ENCODE measurements at places on chromosomes 12 and 14.

DNA sequence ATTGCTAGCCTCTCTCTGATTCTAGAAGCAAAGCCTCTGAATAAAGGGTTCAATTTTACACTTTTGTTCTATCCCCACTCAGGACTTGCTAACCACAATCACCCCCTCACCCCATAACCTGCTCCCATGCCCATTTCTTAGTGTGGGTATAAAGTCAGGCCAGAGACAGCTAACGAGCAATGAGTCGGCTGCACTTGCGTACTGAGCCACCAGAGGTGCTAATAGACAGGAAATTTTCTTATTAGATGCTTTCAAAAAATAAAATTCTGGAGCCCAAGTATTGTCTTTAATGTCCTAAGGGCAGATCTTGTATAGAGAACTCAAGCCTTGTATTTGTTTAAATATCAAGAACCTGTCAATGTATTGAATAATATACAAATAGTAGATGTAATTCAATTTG lies 256.9 kb downstream of the SYT1 start:
- DNase-seq: no peak

DNA sequence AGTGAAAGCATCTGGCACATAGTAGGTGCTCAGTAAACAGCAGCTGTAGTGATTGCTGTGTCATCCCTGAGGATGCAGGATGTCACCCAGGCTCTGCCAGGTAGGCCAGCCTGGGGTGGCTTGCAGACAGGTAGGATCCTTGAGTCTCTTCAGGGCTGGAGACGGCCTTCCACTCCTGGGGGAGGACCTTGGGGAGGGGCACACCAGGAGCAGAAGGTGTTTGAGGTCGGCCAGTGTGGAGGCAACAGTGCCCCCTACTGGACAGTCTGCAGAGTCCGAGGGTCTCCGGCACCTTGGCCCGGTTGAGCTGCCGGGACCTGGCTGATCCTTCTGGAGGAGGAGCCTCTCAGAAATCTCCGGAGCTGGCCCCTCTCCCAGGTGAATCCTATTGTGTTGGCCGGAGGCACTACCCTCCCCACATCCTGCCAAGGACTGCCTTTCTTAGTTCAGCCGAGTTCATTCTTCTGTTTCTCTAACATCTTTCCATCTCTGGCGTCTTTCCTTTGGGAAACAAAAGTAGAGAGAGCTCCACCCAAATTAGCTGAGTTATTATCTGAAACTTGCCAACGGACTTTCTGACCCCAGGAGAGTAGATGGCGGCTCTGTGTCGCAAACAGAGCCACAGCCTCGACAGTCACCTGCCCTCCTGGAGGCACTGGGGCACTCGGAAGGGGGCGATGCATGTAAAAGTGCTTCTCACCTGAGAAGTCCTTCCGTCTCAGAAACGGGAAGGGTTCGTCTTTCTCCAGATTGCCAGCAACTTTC lies 41.8 kb upstream of the CLMN start:
- no peak for DNase-seq

- DNase-seq: no peak
Observed at GRCh38 chr12:62192903-62193250, 67.3 kb upstream of the USP15 start.

DNA sequence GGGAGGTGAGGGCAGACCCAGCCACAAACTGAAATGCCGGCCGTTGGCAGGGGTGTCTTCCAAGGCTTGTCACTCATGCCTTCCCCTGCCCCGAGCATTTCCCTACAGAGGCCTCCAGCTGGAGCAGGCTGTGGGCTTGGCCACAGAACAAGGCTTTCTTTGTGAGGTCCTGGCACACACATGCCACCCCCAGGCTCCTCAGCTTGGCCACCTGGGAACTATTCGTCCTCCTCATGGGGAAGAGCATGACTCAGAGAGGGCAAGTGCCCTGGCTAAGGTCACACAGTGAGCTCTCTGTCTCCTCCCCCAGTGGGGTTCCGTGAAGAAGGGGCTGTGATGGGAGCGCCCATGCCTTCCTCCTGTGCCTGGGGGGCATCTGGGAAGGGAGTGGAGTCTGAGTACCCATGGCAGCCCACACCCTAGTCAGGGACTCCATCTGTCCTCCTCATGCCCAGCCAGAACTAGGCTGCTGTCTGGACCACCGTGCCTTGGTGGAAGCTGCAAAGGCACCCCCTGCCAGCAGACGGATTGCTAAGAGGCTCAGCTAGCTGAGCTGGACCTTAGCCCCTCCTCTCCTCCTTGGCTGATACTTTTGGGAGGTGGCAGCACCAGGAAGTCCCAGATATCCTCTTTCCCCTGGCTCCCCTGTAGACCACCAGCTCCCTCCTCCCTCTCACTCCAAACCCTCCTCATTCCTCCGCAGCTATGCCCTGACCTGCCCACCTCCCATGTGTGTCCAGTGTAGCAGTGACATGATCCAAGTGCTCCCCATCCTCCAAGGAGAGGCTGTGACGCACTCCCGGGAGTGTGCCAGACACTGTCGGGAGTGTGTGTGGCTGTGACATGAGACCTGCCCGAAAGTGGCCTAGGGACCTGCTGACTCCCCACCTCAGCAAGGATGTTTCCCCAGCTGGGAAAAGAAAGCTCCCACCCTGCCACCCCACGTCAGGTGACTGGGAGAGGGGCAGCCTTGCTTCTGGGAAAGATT lies 21.4 kb downstream of the ABCB9 start:
- no peak for DNase-seq

DNA sequence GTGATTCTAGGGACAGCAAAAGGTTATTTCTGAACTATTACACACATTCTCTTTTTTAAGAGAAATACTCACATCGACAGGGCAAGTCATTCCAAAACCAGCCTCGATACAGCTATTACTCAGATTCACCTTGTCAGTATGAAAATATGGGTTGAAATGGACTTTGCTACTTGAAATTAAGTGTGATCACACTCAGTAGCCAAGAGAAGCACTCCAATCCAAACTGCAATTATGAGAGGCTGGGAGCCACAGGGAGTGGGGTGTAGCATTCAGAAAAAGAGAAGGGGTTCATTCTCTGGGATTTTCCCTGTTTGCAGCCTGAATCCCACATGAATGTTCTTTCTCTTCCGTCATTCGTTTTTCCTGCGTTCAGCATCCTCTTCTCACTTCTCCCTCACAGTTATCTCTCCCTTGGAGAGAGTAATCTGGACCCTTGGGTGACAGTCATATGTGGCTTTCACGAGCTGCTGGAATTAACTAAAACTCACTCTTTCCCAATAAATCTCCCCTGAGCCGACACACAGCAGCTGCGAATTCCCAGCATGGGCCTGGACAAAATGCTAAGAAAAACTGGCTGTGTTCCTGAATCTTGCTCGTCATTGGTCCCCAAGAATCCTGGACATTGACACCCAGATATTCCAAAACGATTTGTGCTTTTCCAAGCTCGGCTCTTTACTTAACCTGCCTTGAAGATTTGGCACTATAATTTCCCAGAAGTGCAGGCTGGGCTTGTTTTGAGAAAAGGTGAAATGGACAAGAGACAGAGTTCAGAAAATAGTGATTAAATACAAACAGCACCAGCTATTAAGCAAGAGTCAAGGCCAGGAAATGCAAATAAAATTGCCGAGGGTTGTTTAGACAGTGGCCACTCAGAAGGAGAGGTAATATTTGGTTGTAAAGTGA lies 199.5 kb upstream of the PLEKHG7 start:
- DNase-seq: no peak

- no peak for DNase-seq
Observed at GRCh38 chr12:122458105-122459035, 35.9 kb upstream of the CLIP1 start.

DNA sequence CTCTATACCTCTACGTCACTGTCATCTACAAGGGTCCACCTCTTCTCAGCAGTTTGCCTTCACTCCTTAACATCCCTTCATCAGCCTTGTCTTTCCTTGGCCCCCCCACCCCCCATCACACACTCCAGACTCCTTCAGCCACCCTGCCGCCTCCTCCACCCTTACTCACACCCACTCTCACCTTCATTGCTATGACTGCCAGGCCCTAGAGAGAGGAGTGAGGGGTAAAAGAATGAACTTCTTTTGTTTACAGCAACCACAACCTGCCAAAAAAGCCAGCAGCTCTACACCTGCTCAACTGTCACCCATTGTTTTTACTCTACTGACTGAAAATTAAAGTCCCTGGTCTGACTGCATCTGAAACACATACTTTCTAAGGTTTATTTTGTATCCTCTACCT lies 112.8 kb downstream of the DUSP6 start:
- DNase-seq: no peak

- no peak for DNase-seq
Observed at GRCh38 chr14:35167496-35167895, 45.1 kb downstream of the PRORP start.

- DNase-seq: no peak
Observed at GRCh38 chr14:51960866-51961265, 28.5 kb upstream of the RTRAF start.

DNA sequence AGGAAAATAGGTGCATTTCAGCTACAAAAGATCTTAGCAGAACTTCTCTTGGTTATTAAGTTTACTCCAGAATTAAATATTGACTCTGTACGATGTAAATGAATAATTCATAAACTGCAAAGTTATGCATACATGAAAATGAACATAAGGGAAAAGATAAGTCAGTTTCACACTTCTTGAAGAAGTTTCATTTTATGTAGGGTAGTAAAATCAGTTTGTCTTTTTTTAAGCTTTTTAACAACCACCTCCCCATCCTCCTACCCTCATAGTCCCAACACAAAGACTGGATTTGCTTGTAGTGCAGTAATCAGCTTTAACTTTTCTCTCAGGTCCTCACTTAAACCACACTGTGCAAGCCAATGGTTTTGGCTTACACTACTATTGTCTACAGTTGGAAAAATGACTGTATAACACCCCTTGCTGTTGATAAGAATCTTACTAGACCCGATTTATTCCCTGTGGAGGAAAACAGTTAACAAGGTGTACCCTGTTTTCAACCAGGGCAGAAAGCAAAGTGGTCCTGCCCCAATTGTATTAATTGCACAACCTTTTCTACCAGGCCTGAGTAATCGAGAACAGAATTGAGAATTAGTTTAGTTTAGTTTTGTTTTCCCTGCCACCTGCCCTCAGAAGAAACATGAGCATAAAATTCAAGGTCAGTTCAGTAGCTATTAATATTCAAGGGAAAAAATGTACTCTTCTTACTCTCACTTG lies 44.1 kb downstream of the NIN start:
- DNase-seq: no peak
